Fibroblast of the aortic adventitia (primary cell): ENCODE measurements at places on chromosomes 13 and 19.
A peak's percentile ranks its signal among the peaks of the same experiment; 100 is the strongest.

DNA sequence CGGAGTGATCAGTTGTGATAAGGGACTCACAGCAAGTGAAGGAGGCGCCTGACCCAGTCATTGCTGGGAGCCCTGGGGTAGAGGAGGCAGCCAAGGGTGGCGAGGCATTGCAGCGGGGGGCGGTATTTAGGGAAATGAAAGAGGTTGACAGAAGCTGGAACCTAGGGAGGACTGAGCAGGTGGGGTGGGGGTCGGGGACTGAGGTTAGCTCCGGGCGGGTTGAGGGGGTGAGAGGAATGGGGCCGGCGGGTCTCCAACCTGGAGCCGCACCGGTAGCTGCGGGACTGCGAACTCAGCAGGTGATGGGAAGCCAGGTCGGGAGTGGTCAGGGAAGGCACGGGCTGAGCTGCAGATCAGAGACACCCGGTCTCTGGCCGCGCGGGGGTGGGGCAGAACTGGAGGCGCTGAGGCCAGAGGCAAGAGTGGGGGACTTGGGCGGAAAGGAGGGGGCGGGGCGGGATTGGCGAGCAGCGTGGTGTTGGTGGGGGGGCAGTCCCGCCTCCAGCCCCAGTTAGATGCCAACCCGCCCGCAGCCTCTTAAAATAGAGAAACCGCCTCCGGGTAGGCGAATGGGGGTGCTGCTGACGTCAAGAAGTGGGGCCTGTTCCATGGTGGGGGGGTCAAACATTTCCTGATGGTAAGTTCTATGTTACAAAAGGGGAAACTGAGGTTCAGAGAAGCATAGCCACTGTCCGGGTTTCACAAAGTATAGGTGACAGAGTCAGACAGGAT lies 1.5 kb downstream of the MAST3 start:
- no peak for DNase-seq

- DNase-seq = no peak
These were observed 163.2 kb downstream of the SUCLA2 start for GRCh38 chr13:47837906-47838305.

DNA sequence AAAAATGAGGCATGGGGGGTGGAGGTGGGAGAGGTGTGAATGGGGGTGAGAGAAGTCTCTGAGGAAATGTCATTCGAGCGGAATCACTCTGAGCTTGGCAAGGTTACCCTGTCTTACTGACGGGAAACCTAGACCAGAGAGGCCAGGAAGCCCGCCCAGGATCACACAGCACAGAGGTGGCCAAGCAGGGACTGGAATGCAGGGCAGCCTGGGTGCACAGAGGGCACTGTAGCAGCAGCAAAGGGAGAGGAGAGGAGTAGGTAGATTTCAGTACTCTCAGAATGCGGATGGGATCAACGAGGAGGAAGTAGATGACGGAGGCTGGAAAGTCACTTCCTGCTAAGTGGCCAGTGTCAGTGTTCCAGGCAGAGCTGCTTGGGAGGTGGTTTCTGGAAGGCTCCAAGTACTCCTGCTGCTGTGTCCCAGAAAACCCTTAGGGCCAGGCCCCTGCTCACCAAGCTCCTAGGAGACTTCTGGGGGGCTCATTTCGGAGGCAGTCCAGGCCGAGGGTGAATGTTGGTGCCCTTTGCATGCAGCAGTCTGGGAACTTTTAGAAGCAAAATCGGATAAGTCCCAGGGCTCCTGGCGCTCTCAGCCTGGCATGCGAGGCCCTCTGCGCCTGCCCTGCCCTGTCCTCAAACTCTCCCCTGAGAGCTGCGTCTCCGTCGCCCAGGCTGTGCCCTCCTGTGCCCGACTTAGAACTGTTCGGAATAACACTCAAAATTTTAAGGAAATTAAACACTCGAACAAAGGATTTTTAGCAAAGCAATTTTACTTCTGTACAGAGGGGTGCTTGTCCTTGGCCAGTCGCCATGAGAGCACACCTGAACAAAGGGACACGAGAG lies 33.5 kb downstream of the DNM2 start:
- no peak for DNase-seq

- DNase-seq = peak; percentile 99
These were observed 6.4 kb downstream of the AXL start for GRCh38 chr19:41225238-41226052.

- peak; percentile 12 for DNase-seq
These were observed 138.2 kb downstream of the CRYL1 start for GRCh38 chr13:20387441-20387971.

GRCh38 chr13:101584331-101584730 lies 131.9 kb downstream of the ITGBL1 start:
- DNase-seq = no peak

DNA sequence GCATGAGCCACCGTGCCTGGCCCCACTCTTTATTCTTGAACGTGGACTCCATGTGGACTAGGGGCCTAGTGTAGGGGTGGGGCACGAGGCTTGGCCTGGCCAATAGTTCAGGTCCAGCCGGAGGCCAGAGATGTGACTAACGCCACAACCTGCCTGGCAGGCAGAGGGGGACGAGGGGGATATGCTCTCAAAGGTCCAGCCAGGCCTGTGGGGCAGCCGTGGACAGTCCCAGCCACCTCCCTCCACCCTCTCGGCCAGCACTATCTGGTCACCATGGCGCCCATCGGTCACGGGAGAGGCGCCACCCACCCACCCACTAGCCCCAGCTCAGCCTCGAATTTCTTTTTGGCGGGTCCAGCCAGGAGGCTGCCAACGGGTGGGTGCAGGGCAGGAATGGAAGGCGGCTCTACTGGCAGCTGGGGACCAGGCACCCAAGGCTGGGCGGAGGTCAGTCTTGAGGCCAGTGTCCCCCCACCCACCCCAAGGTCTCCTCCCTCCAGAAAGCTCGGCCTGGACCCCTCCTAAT lies 2.2 kb upstream of the CERS1 start:
- peak; percentile 47 for DNase-seq

DNA sequence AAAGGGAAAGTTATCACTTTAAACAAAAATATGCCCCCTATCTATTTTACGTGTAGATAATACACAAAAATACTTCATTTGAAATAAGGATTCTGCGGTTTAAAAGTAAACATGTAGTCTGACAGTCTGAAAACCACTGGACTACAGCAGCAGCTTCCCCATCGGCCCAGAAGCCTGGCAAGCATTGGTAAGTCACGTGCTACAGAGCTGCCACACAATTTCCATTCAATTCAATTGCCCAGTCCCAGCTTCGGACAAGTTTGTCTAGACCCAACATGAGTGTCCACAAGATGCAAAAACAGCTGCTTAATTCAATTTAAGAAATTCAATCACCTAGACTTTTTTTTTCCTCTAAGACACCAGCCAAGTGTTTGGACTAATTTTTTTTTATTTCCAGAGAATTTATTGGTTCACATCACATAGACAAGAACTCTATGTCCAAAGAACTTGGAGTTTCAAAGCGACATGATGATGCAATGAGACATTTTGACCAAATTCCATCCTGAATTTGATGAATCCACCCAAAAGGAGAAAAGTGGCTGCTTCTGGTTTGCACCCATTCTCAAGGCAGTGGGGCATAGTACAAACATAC lies 458.9 kb downstream of the COG6 start:
- DNase-seq = no peak

GRCh38 chr19:57465680-57466381 lies 8.9 kb upstream of the VN1R1 start:
- peak; percentile 30 for DNase-seq

DNA sequence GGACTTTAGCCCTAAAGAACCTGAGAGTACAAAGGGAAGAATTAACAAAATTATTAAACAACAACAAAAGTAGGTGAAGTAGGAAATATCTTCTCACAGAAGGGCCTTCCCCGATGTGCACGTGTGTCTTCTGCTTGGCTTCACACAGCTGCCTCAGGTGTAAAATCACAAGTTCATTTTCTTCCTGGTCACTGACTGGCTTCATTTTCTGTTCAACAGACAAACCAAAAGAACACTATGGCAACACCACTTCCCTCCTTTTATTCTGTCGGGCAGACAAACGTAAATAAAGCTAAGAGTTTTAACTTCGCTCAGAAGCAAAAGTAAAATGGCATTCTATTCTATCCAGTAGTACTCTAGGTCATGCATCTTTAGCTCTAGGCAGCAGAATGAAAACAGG lies 140.9 kb downstream of the TBC1D4 start:
- DNase-seq = no peak

DNA sequence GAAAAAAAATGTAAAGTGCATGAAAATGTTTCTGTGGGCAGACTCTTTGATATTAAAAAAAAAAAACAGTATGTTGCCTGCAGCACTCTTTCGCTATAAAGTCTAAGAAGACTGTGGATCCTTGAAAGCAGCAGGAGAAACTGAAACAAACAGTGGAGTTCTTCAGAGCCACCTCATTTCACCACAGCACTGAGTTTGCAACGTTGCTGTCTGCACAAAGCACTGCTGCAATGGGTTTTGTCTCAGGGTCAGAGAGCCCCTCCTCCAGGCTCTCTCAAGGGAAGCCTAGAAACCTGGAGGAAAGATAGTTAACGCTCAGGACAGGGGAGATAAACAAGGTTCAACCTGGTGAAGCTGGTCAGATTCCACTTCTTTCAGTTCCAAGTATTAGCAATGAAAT lies 248.7 kb downstream of the EFNB2 start:
- DNase-seq = no peak

DNA sequence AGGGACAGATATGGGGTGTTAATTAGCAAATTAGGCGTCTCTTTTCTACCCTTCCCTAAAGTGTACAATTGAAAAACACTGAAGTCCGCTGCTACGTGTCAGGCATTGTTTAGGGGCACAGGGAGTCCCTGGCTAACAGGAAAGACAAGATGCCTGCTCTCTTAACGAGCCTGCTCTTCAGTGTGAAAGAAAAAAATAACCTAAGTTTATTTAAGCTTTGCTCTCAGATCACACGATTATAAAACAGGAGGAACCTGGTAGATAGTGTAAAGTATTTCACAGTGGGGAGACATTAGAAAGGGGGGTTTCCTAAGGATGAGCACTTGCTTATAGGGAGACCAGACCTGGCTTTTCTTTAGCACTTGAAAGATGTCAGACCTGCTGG lies 38.7 kb downstream of the IGFL2 start:
- no peak for DNase-seq

- no peak for DNase-seq
These were observed 221.8 kb upstream of the UBL3 start for GRCh38 chr13:30071969-30072817.

- no peak for DNase-seq
These were observed 7.5 kb downstream of the DNAJC3 start for GRCh38 chr13:95684418-95684817.

GRCh38 chr13:33487575-33488243 lies 202.2 kb upstream of the STARD13 start:
- DNase-seq = peak; percentile 80

- DNase-seq = no peak
These were observed 71.9 kb downstream of the FLT1 start for GRCh38 chr13:28423010-28423409.

DNA sequence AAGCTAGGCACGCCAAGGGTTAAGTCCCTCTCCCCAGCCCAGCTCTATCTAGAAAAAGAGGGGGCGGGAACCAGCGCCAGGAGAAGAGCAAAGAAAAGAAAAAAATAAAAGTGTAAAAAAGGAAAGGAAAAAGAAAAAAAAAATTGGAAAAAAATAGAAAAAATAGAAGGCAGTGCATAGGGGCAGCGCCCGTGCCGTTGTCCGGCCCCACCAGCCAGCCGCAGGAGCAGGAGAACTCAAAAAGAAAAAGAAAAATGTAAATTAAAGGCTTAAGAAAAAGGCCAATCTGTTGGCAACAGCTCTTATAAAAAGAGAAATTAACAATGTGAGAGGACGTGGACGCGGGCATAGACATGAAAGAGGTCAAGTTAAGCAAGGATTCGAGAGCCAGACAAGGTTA lies 105.4 kb upstream of the ZNF98 start:
- DNase-seq = no peak

GRCh38 chr13:28658539-28658795 lies 463 bp upstream of the POMP start:
- no peak for DNase-seq

GRCh38 chr19:18160493-18160970 lies 7.6 kb downstream of the PIK3R2 start:
- no peak for DNase-seq

DNA sequence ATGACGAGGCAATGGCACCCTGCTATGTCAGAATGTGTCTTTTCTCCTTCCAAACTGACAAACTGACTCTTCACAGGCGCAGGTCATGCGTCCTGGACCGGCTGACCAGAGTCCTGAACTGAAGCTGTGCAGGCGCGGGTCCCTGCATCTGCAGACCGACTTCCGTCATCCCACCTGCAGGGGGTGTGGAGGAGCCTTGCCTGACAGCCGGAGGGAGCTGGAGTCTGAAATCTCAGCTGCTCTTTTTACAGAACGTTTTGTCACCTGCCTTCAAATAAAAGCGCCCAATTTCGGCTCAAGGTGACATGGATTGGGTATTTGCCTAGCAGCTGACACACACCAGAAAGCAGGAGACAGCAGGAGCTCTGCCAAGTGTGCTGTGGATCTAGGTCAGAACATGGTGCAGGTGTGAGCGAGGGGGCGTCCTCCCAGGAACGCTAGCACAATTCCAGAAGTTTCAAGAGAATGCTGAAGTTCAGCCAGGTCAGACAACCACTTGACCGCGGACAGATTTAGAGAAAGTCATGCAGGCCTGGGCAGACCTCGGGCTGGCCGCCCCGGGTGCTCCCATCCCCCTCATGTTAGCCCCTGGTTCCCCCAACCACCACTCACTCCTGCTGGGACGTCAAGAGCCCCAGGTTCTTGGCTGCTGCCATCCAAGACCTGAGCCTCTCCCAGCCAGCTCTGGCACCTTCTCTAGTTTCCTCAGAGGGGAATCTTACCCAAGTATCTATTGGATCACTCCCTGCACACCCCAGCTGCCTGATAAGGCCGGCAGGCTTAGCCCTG lies 32.8 kb downstream of the ELL start:
- no peak for DNase-seq

DNA sequence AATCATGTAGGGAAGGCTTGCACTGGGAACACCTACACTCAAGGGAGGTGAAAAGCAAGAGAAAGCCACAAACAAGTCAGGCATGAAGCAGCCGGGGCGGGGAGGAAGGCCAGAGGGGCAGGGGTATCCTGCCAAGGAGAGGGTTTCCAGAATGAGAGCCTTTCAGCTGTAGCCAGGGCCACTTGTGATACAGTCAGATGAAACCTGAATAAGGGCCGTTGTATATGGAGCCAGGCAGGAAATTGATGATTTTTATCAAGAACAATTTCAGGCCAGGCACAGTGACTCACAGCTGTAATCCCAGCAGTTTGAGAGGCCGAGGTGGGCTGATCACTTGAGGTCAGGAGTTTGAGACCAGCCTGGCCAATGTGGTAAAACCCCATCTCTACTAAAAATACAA lies 4.4 kb downstream of the TRPM4 start:
- DNase-seq = no peak

DNA sequence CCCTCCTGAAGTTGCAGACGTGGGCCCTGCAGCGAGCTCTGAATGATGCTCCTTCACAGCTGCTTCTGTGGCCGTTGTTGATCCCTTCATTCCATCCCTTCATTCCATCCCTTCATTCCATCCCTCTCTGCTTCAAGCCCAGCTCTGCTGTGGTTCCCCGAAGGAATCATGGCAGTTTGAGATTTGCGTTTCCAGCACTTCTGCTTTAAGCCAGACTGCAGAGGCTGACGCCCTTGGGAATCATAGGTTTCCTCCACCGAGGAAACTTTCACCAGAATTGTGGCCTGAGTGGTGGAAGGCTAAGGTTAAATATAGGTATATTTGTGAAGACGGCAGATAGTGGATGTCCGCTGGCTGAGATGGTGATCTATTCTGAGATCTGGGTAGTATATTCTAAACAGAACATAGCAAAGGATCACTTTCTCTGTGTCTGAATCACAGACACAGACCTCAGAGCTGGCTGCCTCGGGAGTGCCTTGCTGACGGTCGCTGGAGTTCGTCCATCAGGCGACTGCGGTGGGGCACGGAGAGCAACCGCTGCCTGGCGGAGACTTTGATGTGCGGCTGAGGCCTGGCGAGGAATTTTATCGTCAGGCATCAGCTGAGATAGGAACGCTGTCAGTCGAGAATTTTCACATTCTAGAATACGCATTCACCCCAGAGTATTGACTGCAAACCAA lies 42.8 kb upstream of the DCUN1D2 start:
- no peak for DNase-seq
